ENCODE measurements at places on chromosomes 5 and 9.

DNA sequence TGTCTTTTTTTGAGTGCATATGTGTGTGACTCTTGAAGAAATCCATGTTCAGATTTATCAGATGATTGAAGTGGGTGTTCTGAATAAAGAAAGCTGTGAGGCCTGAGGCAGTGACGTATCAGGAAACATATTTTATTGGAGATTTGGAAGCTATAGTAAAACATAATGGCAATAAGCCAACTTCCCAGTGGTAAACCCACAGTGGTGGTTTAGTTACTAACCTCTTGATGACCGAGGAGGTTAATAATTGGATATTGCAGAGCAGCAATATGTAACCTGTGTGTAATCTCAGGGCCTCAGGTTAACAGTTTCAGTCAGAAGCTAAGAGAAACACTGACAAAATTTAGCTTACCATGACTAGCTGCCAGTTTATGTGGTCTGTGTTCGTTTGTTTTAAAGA lies 6.9 kb downstream of the RGMB start:
- DNase-seq, result no peak

- no peak for DNase-seq
Measured at GRCh38 chr9:106350777-106351176, 512.2 kb upstream of the ZNF462 start.

DNA sequence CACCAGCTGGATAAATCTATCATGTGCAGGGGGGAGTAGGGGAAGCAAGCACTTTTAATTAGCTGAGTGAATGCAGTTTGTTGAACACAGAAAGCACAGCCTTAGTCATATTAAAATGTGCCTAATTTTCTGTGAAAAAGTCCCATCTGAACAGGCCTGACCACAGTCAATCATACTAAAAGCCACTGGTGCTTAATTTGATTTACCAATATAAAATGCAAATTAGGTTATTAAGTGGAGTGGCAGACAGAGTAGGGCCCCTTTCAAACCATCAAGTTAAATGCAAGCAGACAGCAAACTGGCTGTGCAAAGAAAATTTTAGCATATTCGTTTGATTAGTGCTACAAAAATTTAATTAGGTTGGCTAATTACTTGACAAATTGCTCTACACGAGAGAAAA lies 176.1 kb downstream of the ISL1 start:
- no peak for DNase-seq

DNA sequence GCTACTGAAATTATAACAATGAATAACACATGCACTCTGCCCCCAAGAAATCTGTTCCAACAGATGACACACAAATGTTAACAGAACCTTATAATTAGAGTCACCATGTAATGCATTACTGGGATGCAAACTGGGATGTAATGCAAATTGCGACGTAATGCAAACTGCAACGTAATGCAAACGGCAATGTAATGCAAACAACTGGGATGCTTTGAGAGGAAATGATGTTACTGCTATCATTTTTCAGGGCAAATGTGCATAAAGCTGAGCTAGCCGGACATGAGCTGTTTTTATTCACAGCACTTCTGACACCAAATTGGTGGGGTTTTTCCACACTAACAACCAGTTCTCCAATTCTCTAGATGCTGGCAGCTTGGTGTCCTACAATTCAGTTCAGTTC lies 117.2 kb downstream of the ADAMTS16 start:
- no peak for DNase-seq

GRCh38 chr9:9901624-9902023 lies 711.2 kb downstream of the PTPRD start:
- no peak for DNase-seq

GRCh38 chr5:146336197-146336596 lies 2.4 kb upstream of the POU4F3 start:
- DNase-seq, result no peak

- no peak for DNase-seq
Measured at GRCh38 chr9:38112049-38112448, 43.0 kb upstream of the SHB start.

DNA sequence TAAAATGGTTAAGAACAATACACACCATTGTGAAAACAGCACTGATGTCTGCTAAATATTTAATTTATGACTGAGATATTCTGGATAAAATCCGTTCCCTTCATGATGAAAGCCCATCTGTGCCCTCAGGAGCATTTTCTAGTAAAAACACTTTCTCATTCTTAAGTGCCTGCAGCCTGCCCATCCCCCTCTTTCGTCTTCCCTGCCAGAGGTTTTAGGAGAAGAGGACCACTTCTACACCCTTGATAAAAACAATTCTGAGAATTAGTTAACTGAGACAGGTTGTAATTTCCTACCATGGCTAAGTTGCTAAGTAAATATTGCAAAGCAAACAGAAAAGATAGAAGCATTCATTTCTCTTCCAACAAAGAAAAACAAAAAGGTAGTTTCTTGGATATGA lies 272.6 kb downstream of the ATPSCKMT start:
- no peak for DNase-seq

DNA sequence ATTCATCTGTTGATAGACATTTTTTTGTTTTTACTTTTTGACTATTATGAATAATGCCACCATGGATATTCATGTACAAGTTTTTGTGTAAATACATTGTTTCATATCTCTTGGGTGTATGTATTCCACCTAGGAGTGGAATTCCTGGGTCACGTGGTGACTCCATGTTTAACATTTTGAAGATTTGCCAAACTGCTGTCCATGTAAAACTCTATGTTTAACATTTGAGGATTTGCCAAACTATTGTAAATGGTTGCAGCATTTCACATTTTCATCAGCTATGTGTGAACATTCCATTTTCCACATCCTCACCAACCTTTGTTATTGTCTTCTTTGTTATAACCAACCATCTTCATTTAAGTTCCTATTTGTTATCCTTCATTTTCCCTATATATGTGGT lies 12.2 kb downstream of the TMEFF1 start:
- no peak for DNase-seq

GRCh38 chr9:109481856-109482255 lies 16.3 kb downstream of the PTPN3 start:
- DNase-seq, result no peak

GRCh38 chr5:107669096-107670031 lies 1.4 kb downstream of the EFNA5 start:
- DNase-seq, result peak; percentile 72

GRCh38 chr9:115946530-115946929 lies 207.1 kb upstream of the PAPPA start:
- no peak for DNase-seq

DNA sequence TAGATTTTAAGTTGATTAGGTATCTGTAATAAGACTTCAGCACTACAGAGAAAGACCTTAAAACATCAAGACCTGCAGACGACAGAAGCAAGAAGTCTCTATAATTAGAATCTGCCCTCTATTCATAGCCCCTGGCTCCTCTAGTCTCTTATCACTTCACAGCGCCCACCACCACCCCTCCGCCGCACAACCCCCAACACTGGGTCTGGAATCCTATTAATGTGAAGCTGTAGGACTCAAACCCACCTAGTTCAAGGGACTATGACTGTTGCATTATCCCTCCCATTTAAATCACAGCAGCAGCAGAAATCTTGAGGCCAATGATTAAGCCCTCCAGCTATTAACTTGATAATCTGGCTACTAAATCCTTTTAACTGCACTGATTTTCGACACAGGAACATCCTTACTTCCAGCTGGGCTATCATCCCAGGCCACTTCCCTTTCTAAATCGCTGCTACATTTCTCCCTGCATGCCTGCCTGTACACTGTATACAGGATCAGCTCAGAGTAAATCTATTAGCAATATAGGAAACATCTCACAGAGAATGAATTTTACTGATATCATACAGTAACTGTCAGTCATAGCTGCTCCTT lies 159.5 kb upstream of the GRAMD2B start:
- DNase-seq, result no peak

GRCh38 chr9:70043285-70043684 lies 363 bp upstream of the MAMDC2 start:
- no peak for DNase-seq

DNA sequence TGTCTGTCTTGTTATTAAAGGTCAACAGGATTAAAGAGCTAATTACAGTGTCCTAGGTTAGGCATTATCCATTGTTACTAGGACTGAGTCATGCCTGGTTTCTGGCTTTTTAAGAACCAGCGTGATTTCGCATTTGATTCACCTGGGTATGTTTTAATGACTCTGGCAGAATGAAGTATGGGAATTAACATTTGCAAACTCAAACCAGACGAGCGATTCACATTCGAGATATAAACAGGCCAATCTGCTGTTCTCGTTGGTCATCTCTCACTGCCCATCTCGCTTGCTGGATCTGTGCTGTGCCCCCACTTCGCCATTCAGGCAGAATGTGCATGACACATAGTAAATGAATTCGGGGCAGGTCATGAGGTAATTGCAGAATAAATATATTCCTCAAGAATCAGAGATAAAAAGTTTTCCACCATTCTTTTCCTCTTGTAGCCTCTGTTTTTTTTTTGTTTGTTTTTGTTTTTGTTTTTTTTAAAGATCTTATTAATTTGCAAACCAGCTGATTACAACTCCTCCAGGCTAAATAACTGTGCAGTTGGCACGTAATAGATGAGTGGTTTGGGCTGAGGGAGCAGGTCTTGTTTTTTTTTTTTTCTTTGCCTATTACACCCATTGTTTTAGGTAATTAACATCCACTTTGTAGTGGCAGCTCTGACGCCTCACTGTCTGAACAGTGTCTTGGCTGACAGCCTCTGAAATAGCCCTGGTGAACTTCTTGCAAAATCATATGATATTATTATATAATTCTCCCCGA lies 313.5 kb upstream of the MSX2 start:
- no peak for DNase-seq

DNA sequence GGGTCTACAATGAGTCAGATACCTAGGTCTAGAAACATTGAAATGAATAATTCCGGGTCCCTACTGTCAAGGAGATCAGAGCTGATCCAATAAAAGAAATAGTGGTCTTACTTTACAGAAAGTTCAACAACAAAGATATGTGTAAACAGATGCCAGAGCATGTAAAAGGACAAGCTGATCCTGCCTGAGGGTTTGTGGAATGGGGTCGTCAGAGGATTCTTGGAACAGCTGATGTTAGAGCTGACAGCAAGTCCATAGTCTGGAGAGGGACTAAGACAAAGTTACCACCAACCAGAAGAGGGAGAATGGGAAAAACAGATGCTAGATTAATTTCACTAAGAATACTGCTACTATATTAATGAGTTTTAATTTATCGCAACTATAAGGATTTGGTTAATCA lies 71.5 kb downstream of the FREM1 start:
- DNase-seq, result no peak

DNA sequence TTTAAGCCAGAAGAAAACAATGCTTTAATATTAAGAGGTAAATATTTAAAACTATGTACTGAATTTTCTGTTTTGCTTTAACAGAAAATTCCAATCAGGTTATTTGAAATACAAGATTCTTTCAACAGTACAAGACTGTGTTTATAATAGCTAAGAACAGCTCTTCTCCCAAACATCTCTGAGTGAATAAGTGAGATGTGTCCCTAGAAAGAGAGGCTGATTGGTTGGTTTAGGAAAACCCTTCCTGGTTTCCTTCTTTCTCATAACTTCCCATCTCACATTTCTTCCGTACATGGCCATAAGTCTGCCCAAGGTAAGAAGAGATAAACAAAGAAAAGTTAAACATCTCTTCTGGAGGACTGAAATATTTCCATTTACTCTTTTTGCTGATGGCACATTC lies 145.9 kb downstream of the FANCC start:
- no peak for DNase-seq

DNA sequence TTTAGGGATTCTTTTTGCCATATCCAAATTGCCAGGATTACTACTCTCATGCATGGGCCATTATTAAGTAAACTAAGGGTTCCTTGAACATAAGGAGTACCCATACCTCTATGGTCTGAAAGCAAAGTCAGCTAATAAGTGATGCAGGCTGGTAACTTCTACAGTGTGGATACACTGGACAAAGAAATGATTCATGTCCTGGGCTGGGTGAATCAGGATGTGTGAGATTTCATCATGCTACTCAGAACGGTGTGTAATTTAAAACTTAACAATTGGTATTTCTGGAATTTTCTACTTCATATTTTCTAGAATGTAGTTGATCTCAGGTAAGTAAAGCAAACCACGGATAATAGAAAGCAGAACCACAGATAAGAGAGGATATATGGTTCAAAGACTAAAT lies 428.8 kb downstream of the CHSY3 start:
- DNase-seq, result no peak

DNA sequence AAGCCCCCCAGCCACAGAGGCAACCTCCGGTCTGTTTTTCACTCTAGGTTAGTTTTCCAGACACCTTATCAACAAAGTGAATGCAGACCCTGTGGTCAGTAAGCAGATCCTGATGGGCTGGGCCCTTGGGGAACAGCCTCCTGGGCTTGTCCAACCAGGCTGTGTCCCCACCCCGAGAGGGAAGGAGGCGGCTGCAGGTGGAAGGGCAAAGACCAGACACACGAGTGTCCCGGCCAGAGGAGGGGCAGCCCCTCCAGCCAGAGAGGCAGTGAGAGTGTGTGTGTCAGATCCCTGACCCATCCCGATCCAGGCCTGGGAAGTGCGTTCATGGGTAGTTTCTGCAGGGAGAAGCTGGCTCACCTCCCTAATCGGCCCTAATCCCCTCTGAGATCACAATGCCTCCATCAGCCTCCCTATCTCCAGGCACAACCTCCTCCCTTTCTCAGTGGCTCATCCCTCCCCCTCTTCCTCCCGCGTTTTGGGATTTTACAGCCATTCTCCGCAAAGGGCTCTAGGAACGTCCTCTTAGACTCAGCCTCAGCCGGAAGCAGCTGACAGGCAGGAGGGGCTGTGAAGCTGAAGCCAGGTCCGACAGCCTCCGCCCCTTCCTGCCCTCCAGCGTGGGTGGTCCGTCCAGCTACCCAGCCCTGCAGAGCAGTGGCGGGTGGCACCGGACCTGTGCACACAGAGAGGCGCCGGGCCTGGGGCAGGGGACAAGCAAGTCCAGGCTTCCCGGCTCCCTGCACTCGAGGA lies 9.7 kb downstream of the SLC12A7 start:
- peak; percentile 77 for DNase-seq

DNA sequence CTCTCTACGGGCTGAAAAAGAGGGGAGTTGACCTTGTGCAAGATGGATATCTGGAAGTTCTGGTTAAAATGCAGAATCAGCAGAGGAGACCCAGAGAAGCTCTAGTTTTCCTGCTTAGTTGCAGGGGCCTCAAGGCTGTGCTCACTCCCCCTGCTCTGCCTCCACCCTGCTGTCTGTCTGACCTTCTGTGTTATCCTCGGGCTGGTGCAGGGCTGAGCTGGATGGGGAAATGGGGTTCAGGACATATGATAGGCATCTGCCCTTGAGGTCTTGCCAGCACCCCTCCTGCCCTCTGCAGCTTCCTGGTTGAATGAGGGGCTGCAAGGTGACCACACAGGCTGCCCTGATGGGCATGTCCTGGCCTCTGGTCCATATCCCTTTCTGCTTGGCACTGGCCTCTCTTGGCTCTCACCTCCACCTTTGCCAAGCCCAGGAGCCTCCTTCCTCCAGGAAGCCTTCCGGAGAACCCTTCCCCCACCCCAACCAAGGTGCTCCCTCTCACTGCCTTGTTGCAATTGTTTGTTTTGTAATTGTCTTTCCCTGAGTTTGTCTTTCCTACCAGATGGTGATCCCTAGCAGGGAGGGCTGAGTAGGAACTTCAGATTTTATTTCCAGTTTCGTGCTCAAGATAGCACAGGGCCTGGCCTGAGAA lies 1.3 kb downstream of the TMEM268 start:
- no peak for DNase-seq

- no peak for DNase-seq
Measured at GRCh38 chr5:115810761-115811160, 5.7 kb downstream of the CDO1 start.

- no peak for DNase-seq
Measured at GRCh38 chr9:14538526-14538925, 154.7 kb downstream of the ZDHHC21 start.

GRCh38 chr9:117597977-117598376 lies 106.2 kb upstream of the TLR4 start:
- no peak for DNase-seq

- DNase-seq, result no peak
Measured at GRCh38 chr9:132472199-132472598, 62.2 kb downstream of the CFAP77 start.

Data from left ventricle myocardium superior (tissue), 1 donor.